ENCODE measurements at places on chromosomes 6 and 20.

DNA sequence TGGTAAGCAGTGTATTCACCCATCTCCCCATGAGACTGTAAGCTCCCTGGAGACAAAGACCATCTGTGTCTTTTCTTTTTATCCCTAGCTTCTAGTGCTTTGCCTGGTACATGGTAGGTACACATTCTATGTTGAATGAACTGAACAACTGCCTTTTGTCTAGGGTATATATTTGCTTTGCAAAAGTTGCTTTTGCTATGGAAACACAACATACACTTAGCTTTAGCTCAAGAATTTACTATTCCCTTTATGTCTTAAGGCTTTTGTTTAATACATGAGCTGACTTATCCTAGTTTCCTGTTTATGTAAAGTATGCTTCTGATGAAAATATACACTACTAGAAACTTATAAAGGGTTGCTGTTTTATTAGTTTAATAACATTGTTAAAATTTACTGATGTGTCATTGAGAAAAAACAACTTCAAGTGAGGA is 198.2 kb downstream of the PRL start:
- no peak for DNase-seq

GRCh38 chr6:153790048-153790447 is 249.0 kb upstream of the OPRM1 start:
- peak; percentile 98 for DNase-seq

DNA sequence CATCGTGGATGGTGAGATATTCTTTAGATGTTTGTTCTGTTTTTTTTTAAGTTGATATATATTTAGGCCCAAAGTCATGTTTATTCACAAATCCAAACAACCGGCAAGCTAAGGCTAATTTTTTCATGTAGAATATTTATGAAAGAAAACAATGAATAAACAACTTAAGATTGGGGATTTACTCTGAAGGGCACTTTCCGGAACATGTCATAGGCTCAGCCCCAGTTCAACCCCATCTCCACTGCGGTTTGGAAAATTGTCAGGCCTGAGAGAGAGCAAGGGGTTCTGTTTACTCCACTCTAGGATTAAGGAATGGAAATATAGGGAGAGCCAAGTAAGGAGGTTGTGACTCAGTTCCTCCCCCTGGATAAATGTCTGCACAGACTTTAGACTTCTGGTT is 18.3 kb downstream of the RPS6KA2 start:
- peak; percentile 37 for DNase-seq

- DNase-seq = no peak
Observed at GRCh38 chr20:58402305-58402704, 13.3 kb downstream of the VAPB start.

- no peak for DNase-seq
Observed at GRCh38 chr6:141035312-141036200, 1097.2 kb upstream of the GJE1 start.

- DNase-seq = no peak
Observed at GRCh38 chr6:163620670-163621330, 206.3 kb downstream of the QKI start.

DNA sequence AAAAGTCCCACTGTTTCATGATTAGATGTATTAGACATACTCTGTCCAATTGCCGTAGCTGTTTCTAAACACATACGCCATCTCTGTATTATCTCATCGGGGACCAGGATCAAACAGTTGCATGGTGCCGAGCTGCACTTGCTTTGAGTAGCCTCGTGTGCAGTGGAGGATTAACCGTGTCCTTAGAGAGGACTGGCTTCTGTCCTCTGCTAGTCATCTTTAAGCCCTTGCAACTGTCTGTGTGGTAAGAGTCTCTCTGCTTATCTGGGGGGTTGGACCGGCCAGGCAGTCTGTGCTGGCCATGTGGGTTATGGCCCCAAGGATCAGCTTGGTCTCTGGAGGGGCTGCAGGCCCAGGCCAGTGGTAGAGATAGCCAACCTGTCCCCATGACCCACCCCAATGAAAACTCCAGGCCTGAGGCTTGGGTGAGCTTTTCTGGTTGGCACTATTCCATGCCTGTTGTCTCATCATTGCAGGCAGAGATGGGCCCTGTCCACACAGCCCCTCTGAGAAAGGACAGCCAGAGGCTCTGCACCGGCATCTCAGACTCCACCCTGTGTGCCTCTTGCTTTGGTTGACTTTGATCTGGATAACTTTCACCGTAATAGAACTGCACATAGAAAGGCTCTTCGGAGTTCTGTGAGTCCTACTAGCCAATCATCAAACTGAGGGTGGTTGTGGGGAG is 137.3 kb upstream of the SNX9 start:
- DNase-seq = no peak

DNA sequence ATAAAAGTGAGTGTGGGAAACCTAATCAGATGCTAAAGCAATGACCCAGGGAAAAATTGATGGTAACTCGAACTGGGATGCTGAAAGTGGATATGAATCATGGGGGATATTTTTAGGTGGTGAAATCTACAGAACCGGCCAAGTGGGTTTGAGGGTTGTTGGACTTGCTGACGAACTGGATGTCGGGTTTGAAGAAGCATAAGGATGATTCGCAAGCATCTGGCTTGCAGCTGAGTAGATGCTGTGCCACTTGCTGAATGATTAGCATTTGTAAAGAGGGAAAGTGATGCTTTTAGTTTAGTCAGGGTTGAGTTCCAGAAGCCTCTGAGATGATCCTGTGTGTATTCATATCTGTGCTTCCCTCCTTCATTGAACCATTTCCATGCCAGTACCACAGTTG is 54.9 kb downstream of the UBR2 start:
- peak; percentile 94 for DNase-seq

DNA sequence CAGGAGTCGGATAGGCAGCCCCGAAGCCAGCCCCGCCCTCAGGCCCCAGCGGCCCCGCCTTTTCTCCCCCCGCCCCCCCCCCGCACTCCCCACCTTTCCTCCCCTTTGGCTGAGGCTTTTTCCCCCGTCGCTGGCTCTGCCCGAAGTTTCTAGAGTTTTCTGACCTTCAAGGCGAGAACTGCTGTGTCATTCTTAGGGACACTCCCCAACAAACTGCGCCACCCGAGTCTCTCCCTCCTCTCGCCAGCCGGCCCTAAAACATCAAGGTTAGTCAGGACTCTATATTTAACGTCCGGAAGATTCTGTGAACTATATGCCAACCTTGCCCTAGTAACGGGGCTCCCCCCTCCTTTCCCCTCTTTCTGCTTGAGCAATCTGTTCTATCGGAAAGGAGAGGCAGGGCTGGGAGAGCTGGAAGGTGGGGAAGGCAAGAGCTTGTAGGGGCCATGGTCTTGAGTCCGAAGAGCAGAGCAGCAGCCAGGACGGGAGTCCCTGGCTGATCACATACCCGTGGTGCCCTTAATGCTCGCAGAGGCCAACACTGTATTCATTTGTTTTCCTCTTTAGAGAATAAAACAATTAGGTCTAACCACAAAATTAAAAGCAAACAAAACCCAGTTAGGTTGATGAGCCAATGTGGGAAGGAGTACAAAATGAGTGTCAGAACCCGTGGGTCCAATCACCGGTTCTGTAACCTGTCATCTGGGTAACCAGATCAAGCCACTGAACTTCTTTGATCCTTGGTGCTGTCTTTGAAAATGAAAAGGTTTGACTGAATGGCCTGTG is 5.3 kb upstream of the HSPA1B start:
- peak; percentile 85 for DNase-seq

DNA sequence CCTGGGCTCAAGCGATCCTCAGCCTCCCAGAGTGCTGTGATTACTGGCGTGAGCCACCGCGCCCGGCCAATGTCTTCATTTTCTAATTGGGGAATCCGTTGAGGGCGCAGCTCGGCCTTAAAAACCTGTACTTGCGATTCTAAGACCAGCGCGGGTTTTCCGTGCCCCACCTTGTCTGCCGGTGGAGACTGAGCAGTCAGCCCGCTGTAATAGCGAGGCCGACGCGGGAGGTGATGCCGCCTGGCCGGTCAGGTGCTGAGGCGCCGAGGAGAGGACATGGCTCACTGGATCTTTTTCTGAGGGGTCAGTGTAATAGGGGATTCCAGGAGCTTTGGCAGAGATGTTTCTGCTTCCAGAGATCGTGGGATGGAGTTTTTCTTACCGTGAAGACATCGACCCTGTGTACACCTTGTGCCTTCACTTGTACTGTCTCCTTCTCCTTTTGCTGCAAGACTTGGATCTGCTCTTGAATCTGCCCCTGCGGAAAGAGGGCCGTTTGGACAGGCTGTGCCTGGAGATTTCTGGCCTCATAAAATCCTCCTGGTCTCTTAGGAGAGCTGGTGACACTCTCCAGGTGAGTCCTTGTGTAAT is 1.5 kb downstream of the TRIM31 start:
- no peak for DNase-seq

DNA sequence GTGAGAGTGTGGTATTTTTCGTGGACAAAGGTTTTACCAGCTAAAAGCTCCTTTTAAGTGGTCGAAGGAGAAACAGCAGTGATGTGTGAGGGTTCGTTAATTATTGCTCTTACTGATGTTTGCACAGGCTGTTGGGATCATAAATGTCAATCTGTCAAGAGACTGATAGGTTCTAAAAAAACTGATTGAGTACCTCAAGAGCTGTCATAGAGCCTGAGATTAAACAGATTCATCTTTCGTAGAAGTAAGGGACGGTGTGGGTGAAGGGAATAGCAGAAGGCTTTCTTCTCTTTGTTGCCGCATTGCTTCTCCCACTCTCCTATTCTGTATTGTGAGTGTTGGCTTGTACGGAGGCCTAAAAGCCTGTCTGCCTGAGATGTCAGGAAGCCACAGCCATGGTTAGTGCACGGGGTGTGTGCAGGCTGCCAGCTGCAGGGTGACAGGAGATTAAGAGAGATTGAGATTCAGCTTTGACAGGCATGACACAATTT is 291.0 kb downstream of the ZFAND3 start:
- DNase-seq = peak; percentile 12

DNA sequence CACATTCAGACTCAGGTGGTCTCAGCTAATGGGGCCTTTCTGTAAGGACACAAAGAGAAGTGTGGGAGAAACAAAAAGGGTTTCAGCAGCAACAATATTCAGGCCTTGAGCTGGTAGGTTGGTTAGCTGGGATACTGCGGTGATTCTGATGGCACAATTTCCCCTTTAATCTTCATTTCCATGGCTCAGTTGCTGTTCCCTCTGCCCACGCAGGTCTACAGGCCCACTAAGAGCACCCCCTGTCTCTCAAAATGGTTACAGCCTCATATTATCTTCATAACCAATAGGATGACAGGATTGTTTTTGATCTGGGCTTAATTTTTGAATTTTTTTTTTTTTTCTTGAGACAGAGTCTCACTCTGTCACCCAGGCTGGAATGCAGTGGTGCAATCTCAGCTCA is 48.9 kb downstream of the MYB start:
- no peak for DNase-seq

- DNase-seq = peak; percentile 30
Observed at GRCh38 chr6:159169557-159170332, 545 bp downstream of the FNDC1 start.

GRCh38 chr6:133590814-133591213 is 298.1 kb upstream of the TCF21 start:
- peak; percentile 69 for DNase-seq

- DNase-seq = peak; percentile 57
Observed at GRCh38 chr6:34771727-34772126, 14.4 kb downstream of the SNRPC start.

GRCh38 chr20:35912881-35913280 is 41.4 kb downstream of the SCAND1 start:
- DNase-seq = no peak

DNA sequence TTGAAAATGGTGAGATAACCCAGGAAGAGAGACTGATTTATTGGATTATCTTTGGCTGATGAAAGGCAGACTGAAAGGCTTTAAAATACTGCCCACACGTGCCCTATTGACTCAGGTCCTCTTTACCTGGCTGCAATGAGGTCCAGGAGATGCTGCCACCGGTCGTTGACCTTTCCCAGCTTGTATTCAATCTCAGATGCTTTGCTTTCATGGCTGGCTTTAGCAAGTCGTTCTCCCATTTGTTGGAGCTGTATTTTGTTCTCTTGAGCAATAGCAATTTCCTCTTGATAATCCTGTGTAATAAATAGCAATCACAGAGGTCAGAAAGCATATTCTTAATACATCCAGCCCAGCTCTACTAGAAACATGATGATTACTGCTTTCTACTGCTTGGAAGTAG is 368.8 kb downstream of the ESR1 start:
- no peak for DNase-seq

DNA sequence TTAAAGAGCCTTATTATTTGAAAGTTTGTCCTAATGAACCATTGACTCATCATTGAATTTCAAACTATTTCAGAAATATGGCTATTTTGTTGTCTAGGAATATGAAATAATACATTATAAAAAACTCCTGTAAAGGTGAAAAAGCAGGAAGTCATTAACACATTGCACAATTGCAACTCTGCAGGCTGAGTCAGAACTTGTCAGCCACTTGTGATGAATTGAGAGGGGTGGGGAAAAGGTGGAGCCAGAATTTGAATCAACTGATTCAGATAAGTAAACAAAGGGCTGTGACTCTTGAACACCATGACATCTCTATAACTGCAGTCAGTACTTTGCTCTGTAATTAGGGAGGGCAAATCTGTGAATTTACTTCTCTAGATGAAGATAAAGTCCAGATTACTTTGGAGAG is 6.0 kb downstream of the C6orf141 start:
- DNase-seq = peak; percentile 90

DNA sequence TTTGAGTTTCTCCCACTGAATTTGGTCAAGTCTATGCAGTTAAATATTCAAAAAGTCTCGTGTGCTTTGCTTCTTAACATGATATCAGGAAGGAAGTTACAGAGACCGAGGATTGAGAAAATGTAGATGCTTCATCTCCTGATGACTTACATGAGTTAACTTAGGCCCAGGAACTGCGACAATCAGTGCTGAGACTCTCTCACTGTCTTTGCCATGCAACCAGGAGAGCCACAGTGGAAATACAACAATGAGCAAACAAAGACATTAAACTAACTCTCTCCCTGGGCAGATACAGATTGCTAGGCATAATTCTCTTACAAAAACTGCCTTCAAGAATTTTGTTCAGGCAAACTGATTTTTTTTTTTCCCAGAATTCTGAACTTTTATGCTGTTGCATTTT is 440.6 kb upstream of the EPHA7 start:
- no peak for DNase-seq

DNA sequence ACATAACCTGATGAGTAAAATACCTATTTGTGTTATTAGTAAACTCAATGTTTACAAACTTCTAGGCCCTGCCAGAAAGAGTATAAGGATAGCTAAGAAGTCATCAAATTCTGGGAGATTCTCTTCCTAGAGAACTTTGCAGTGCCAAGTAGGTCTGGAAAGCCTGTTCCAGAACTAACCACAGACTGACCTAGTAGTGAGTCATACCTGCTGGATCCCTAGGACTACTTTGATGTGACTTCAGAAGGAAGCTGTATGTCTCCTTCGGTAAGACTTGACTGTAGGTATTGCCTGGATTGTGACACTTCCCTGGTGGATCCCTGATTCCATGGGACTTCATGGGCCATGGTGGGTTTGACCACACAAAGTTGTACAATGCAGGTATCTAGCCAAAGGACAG is 131.7 kb downstream of the DNAH8 start:
- peak; percentile 68 for DNase-seq
